ENCODE measurements at places on chromosomes 1 and 21. TPM values are rescaled to one million over a fixed set of nuclear protein-coding genes. Genes with fewer than 3 reads are reported as not detected.

GRCh38 chr1:37893673-37894072, 34.3 kb upstream of the MTF1 start:
- no peak for DNase-seq

PAQR6 gene
- total RNA-seq = 0.32 TPM

SPSB1 gene
- total RNA-seq = 24.4 TPM

GRCh38 chr21:32886339-32886738, 114.8 kb upstream of the PAXBP1 start:
- no peak for DNase-seq
